ENCODE measurements at places on chromosomes 11 and 22.

GRCh38 chr11:74679513-74679865, 51.7 kb downstream of the CHRDL2 start:
- no peak for DNase-seq

GRCh38 chr11:108148556-108148955, 27.2 kb downstream of the ACAT1 start:
- no peak for DNase-seq

- DNase-seq: no peak
Measured at GRCh38 chr11:71355281-71355680, 92.9 kb downstream of the DHCR7 start.

- DNase-seq: no peak
Measured at GRCh38 chr22:25780673-25781072, 38.7 kb downstream of the MYO18B start.

DNA sequence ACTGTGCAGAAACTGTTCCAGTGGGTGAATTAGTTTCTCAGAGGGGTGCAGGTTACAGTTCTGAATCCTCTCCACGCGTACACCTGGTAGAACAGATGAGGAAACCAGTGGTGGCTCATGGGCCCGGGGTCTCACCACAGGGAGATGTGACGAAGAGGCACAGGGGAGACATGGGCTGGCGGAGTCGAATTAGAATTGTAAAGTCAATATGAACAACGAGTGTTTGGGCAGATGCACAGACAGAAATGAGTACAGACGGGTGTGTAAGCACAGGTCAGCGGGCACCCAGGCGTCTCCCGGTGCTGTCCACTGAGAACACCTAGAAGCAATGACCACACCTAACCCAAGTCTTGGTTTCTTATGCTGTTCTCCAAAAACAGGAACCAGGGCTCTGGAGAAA, 41.8 kb downstream of the GNB1L start:
- no peak for DNase-seq

GRCh38 chr11:133803026-133803425, 42.3 kb downstream of the SPATA19 start:
- DNase-seq: no peak

DNA sequence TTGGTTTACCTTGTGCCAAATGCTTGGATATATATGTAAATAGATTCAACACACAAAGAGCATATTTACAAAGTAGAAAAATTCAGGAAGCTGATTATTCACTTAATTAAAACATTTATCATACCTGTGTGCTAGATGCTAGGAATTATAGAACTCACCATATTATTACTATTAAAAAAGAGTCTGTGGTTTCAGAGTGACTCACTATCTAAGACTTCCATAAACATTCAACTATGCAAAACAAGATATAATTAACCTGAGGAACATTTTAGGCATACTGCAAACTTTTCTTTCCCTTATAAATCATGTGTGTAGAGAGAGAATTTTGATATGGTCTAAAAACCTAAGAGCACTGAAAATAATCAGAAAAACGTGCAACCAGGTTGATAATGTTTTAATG, 27.3 kb downstream of the CTSC start:
- no peak for DNase-seq

GRCh38 chr11:11107076-11107723, 245.8 kb downstream of the CSNK2A3 start:
- no peak for DNase-seq

GRCh38 chr11:126484266-126484665, 128.8 kb downstream of the ST3GAL4 start:
- no peak for DNase-seq

DNA sequence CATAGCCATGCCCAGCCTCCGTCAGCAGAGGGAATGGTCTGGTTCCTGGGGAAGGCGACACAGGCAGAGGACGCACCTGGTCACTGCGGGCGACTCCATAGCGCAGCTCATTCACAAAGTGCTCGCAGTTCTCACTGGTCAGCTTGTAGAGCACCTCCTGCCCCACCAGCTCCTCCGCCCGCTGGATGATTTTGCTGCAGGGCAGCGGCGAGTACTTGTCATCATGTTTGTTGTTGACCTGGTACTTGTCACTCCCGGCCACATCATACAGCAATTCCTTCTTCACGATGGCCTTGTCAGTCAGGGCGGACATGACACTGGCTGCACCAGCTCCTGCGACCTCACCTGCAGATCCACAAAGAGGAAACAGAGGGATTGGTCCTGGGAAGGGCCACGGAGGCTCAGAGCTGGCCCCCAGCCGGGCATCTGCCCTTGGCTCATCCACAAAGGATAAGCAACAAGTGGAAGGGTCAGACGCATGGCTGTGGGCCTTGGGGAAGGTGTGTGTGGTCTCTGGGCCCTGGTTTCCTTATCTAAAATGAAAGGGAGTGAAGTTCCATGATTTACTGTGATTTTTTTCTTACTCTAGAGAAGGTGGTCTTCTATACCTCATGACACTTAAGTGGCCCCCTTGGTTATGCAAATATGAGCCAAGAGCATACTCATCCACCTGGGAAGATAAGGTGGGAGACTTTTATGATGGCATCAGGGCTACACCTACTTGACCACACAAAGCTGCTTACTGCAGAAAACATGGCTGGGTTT, 24.0 kb downstream of the PLAAT3 start:
- no peak for DNase-seq

DNA sequence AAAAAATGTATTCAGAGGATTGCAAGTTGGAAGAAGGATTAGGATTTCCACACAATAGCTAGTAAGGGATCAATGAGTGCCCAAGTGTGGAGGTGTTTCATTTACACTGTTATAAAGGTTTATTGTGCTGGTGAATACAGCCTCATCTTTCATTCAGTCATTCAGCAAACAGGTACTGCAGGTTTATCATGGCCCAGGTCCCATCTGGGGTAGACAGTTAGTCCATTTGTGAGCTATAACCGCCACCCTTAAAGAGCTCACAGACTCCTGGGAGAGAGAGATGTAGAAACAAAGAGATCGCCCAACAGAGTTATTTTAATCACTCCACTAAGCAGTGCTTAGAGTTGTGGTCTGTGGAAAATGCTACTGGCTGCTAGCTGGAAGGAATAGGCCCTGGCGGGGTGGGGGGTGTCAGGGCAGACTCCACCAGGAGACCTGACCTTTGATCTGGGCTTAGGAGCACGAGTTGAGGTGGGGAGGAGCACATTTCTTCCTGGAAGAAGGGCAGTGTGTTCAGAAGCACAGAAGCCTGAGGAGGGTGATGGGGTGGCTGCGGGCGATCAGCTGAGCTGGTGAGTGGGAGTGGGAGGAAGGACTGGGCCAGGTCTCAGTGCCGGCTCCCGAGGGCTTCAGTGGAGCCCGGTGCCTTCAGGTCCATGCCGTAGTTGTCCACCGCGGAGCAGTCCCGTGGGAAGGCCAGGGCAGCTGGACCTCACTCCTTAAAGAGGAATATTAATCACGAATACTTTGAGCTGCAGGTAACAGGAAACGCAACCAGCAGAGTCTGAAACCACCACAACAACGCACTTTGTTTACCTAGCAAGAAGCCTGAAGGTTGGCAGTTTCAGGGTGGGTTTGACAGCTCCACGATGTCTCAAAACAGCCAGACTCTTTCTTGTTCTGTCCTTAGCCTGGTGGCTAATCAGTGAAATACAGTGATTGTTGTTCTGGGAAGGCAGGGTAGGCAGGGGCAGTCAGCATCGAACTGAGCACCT, 11.2 kb downstream of the TOM1 start:
- DNase-seq: no peak

DNA sequence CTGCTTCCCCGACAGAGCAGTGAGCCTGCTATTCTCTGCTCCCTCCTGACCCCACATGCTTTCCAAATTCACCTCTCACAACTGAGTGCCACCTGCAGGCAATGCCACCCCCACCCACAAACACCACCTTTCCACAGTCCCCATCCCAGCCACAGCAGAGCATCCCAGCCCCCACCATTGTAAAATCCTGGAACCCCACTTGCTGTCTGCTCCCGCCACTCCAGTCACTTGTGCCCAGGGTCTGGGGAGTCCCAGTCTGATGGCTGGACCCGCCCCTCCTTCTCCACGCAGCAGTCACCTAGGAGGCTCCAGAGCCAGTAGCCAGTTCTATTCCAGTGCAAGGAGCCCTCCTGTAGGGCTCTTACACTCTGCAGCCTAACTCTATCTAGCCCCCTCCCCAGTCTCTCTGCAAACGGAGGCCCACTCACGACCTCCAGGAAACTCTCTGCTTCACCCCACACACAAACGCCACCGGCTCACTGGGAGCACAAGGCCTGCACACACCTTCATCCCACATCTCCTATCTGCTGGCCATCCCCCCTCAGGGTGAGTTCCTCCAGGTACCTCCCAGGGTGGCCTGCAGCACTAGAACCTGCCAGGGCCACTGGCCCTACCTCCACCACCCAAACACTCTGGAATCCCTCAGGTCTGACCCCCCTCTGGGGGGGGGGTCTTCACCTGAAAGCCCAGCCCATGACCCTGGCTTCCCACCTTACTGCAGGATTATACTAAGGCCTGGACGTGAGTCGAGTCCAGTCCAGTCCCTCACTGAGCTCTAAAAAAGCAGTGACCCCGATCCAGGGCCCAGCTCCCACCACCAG, 1.4 kb downstream of the GNB1L start:
- DNase-seq: no peak

DNA sequence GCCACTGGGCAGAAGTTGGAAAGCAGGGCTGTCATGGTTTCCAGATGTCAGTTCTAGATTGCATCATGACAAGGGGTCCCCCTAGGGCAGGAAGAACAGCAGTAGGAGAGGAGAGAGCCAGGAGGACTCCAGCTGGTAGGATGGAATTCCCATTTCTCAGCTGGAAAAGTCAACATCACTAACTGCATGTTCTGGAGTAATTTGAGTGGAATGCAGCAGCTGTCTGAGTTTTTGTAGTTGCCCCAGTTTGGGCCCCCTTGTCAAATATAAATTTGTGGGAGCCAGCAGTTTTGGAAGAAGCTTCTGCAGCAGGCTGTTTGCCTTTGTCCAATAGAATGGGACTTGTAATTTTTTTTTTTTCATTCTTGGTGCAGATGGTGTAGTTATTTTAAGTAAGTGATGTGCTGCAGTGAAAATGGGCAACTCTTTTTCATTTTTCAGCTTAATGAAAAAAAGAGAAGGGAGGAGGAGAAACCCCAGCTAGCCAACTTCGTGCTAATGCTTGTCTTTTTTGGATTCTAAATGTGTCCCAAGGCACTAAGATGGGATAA, 86.9 kb downstream of the LDLRAD3 start:
- no peak for DNase-seq

GRCh38 chr11:41983475-41983874, 524.0 kb upstream of the LRRC4C start:
- DNase-seq: no peak

- no peak for DNase-seq
Measured at GRCh38 chr22:49360746-49361145, 466.9 kb downstream of the BRD1 start.

DNA sequence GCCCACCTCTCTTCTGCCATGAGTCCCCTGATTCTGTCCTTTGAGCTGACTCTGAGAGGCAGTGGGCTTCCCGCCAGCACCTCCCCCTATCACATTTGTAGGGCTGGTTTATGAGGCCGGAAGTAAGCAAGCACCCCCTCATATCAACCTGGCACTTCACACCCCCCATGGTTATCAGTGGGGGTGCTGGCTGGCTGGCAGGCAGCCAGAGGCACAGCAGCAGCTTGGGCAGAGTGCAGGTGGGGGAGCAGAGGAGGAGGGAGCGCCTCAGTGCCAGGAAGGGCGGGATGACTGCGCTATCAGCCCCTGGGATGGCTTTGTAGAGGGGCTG, 22.9 kb upstream of the CHRM4 start:
- DNase-seq: no peak

DNA sequence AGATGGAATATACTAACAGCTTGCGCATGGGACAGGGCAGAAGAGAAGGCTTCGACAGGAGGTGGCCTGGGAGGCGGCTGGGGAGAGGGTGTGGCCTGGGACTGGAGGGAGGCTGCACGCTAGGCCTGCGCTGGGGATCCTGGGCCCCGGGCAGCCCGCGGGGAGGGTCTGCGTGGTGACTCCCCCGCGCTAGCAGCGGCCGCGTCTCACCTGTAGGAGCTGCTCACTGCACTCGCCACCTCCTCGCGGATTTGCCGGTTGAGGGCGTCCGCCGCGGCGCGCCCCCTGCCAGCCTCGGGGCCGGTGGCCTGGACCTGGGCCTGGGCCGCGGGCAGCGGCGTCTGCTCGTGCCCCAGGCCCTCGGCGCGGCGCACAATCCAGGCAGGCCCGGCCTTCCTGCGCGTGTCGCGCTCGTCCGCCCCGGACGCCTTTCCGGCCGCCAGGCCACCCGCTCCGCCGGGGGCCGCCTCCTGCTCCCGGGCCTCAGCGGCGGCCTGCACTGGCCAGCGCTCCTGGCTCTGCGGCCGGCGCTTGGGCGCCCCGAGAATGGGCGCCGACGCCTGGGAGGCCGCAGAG, 1.5 kb downstream of the MAP6 start:
- no peak for DNase-seq

- DNase-seq: no peak
Measured at GRCh38 chr11:42996421-42997307, 315.1 kb upstream of the API5 start.

- no peak for DNase-seq
Measured at GRCh38 chr11:121419836-121420235, 32.3 kb upstream of the SORL1 start.
